Glomerular endothelial cell (primary cell): ENCODE measurements at places on chromosomes 11 and 22.

DNA sequence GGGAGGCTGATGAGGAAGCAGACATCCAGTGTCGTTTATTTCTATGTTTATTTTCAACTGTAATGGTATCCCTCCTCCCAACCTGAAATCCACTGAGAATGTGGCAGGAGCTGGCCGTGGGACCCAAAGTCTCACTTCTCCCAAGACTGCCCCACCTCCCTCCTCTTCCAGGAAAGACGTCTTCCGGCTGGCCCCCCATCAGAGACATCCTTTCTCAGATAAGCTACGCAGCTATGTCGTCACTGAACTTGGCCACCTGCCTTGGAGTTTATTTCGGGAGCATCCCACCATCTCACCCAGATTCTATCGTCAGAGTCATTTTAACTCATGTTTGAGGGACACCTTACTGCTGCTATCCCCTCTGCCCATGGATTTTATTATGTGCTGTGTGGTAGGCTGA lies 13.9 kb downstream of the TMEM184B start:
- no peak for DNase-seq

DNA sequence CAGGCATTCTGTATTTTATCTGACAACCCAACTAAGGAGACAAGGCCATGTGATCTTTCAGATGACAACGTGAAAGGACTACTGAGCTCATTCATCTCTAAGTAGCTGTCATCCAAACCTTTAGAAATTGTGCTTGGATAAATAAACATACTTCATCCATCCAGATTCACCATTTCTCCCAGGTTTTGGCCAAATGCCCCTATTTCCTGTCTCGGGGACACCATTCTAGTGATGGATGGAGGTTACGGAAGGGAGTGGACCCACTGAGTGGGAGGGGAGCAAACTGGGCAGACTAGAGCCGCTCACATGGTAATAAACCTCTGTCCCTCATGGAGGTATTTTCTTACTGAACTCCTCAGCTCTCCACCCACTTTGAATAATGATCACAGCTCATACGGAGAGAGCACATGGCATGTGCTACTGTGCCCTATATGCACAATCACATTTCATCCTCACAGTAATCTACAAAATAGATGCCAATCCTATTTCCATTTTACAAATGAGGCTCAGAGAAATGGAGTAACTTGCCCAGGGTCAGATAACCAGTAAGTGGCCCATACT lies 114.4 kb downstream of the SLC1A2 start:
- DNase-seq = no peak

DNA sequence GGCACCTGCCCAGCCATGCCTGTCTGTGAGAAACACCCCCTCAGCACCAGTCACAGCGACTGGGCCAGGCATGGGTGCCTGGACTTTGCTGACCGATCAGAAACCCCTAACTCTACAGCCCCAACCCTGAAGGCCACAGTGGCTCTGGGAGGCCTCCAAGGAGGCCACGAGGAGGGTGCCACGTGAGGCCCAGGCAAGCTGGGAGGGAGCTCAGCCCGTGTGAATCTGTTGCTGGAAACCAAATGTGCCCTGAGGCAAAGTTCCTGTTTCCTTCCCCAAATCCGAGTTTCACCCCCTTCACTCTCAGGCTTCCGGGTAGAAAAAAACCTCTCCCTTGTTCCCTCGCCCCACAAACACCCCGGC lies 1.3 kb downstream of the UNC93B1 start:
- no peak for DNase-seq

GRCh38 chr11:2724104-2724503 lies 24.3 kb upstream of the KCNQ1OT1 start:
- DNase-seq = no peak

DNA sequence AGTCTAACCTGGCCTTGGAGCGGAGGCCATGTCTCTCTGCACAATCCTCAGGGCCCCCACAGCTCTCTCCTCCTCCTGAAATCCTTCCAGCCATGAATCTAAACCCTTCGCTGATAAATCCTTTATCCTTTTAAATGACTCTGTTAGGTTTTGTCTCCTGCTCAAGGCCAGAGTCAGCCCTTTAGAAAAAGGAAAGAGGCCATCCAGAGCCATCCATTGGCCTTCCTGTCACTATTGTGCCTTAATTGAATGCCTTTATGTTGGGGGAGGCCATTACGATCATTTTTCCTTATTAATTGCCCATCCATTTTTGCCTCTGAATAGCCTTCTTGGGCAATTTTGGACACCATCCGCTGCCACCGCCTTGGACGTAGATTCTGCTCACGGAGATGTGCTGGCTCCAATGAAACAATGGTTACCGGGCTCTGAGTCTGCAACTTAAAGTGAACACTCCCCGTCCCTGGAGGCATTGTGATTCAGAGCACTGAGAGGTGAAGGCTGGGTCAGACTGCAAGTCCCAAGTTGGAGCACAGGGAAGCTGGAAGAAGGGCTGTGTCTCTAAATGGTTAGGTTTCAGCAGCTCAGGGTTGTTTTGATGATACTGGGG lies 213.0 kb upstream of the E2F8 start:
- no peak for DNase-seq

DNA sequence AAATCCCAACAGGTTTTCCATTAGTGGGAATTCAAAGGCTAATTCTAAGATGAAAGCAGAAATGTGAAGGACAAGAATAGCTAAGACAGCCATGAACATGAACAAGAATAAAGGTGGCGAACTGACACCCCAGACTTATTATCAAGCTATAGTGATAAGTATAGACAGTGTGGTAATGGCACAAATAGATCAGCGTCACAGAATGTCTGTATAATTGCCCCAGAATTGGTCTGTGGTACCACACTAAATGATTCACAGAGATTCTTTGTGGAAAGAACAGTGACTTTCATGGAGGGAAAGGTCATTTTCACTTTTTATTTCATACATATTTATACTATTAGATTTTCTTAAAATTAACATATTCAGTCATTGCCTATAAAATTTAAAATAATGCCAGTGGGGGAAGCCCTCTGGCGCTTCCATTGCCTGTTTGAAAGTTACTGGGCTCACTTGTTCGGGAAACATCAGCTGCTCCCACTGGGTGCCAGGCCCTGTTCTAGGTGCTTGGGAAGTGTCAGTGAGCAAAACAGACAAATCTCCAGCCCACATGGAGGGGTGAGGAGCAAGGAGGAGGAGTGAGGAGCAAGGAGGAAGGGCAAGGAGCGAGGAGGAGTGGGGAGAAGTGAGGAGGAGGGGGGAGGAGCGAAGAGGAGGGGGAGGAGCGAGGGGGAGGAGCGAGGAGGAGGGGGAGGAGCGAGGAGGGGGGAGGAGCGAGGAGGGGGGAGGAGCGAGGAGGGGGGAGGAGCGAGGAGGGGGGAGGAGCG lies 11.3 kb upstream of the NLRP6 start:
- DNase-seq = no peak

DNA sequence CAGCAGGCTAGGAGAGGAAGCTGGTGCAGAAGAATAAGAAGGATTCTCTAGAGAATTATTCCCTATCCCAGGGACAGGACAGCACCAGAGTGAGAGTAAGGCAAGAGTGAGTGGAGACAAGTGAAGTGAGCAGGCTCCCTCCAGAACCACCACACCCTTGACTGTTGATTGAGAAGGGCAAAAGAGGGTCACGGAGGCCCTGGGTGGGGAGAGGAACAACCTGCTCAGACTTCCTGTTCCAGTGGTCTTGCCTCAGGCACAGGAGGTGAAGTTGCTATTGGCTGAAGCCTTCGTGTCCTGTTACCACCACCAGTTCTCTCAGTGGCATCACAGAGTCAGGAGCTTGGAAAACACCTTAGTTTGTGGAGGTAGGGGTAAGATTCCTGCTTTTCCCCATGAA lies 51.7 kb upstream of the CCDC89 start:
- no peak for DNase-seq

DNA sequence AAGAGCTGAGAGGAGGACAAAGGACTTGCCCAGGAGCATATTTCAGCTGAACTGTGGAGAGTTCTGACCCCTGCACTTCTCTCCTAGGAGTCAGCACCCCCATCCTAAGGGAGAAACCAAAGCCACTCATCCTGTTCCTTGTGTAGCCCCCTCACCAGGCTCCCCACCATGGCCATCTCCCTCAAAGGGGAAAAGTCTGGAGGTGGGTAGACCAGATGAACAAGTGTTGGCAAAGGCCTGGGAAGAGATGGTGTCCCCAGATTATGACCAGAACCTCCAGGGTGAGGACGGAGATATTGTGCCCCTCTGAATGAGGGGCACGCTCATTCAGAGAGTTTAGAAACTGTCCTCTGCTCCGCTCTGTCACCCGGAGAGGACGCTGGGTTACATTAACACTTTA lies 880.0 kb downstream of the BRD1 start:
- no peak for DNase-seq

DNA sequence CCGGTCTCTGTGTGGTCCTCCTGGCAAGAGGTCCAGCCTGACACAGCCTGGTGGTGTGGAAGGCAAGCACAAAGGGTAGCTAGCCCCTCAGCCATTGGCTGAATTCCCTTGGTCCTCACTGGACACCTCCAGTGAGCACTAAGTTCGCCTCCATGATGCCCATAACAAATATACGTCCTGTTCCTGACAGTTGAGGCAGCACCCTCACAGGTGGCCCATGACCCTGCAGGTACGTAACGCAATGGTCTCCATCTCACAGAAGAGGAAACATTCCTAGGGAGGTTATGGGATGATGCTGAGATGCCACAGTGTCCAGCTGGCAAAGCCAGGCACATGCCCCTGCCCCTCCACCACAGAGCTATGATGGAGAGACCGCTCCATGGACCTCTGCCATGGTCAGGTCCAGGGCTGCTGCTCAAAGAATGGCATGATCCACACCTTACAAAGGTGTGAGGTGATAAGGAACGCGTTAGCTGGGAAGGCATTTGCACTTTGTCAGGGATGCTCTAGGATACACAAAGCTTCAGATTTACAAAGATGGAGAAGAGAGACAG lies 1.4 kb upstream of the GNAZ start:
- DNase-seq = no peak

- no peak for DNase-seq
Observed at GRCh38 chr11:50037251-50037650, 4.6 kb downstream of the OR4C45 start.

- no peak for DNase-seq
Observed at GRCh38 chr11:18115360-18116127, 9.7 kb upstream of the SAAL1 start.

DNA sequence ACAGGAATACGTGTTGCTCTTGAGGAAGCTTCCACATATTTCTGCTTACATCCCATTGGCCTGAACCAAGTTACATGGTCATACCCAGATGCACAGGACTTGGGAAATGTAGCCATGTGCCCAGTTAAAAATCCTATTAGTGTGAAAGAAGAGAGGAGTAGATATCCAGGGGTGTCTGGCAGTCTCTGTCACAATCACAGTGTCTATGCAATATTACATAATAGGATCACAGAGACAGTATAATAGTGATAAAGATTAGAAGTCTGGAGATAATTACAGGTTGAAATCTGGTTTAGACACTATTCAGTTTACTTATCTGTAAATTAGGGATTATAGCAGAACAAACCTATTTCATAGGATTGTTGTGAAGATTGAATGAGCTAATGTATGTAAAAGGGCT lies 62.6 kb upstream of the SLC6A5 start:
- no peak for DNase-seq

GRCh38 chr11:6652182-6652581 lies 3.4 kb downstream of the DCHS1 start:
- no peak for DNase-seq

GRCh38 chr11:77449060-77449521 lies 24.8 kb downstream of the PAK1 start:
- DNase-seq = no peak

DNA sequence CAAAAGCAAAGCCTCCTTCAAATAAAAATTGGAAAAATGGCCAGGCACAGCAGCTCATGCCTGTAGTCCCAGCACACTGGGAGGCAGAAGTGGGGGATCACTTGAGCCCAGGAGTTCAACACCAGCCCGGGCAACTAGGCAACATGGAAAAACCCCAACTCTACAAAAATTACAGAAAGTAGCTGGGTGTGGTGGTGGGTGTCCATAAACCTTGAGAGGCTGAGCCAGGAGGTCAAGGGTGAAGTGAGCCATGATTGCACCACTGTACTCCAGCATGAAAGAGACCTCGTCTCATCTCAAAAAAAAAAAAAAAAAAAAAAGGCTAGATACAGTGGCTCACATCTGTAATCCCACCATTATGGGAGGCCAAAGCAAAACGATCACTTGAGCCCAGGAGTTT lies 22.3 kb downstream of the DDX6 start:
- DNase-seq = no peak

- peak; percentile 55 for DNase-seq
Observed at GRCh38 chr11:112255067-112255720, 5.5 kb downstream of the PLET1 start.

DNA sequence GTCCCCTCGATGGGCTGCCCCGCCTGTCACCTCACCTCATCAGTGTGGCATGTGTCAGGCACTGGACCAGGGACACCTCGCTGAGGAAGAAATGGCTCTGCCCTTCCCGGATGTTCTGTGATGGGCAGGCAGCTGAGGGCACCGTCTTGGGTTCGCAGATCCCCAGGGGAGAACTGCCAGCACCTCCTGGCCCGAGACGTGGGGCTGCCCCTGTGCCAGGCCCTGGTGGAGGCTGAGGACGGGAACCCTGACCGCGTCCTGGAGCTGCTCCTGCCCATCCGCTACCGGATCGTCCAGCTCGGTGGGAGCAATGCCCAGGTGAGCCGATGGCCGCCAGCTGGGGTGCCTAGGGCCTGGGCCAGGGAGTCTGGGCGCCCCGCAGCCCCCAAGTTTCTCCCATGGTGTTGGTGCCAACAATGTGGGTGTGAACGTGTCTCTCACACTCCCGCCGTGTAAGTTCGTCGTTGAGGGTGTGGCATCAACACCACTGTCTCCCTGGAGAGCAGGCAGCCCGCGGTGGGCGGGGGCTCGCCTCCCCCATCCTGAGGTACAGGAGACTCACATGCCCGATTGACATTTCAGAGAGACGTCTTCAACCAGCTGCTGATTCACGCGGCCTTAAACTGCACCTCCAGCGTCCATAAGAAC lies 7.3 kb upstream of the GTSE1 start:
- DNase-seq = no peak

- DNase-seq = no peak
Observed at GRCh38 chr11:91158891-91159537, 936.2 kb upstream of the CHORDC1 start.

DNA sequence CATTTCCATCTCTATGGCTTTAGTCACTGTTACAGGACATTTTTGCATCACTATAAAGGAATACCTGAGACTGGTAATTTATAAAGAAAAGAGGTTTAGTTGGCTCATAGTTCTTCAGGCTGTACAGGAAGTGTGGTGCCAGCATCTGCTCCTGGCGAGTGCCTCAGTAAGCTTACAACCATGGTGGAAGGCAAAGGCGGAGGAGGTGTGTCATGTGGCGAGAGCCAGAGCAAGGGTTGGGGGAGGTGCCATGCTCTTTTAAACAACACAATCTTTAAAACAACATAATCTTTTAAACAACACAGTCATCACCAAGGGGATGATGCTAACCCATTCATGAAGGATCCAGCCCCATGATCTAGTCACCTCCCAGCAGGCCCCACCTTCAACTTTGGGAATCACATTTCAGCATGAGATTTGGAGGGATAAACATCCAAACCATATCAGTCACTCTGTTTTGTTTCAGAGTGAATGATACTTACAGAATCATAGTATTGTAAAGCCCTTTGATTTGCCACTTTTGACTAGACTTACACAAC lies 103.3 kb downstream of the PDE3B start:
- DNase-seq = no peak
